Caco-2 (cell line): ENCODE measurements at places on chromosomes 13 and 19. TPM values are rescaled to one million over a fixed set of nuclear protein-coding genes. Genes with fewer than 3 reads are reported as not detected.
A peak's percentile ranks its signal among the peaks of the same experiment; 100 is the strongest.

DNA sequence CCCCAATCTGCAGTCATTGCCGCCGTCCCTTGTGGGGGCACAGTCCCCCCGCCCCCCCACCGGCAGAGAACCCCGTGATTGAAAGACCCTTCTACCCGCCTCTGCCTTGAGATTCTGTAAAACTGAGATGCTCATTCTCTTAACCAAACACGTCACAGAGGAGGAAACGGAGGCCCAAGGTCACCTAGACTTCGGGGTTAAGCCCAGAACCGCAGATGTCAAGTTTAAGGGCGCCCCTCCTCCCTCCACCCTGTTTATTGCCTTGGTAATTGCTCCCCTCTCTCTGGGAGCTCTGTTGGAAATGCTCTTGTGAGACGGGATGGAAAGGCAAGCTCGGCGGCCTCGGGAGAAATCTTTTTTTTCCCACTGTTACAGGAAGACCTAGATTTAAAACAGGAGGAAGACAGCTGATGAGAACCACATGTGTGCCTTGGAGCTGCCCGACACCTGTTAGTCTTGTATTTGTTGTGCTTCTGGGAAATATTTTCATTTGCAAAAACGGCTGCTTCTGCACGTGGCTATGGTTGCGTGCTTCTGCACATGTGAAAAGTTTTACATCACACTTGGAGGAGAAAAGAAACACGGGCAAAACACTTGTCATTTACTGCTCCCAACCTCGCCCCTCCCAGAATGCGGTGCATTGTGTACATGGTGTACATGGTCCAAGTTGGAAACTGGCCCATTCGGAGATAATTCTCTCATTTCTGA lies 1.1 kb upstream of the MED26 start:
- no peaks in the 10 kb centered on the region for H3K27me3 ChIP-seq
- H3K4me3 ChIP-seq: peak overlapping the region; percentile 97
- H3K27ac ChIP-seq: peak overlapping the region; percentile 87
- H3K36me3 ChIP-seq: peaks cover 2% of the 10 kb centered on the region

DNA sequence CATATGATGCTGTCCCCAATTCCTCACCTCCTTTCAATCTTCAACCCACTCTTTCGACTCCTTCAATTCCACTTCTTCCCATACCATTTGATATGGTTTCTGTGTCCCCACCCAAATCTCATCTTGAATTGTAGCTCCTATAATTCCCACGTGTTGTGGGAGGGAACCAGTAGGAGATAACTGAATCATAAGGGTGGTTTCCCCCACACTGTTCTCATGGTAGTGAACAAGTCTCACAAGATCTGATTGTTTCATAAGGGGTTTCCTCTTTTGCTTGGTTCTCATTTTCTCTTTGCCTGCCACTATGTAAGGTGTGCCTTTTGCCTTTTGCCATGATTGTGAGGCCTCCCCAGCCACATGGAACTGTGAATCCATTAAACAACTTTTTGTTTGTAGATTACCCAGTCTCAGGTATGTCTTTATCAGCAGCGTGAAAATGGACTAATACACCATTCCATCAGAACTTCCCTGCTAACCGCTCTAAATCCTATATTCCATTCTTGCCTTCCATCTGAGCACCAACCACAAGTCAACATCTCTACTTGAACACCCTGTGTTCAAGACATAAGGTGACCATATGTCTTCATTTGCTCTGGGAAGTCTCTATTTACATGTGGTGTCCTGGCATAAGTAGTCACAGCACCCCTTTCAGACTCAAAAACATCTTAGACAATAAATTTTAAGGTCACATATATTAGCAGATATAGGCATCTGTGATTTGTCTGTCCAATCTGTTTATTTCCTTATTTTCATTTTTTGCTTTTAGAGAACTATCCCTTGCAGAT lies 122.9 kb downstream of the TSHZ3 start:
- H3K4me1 ChIP-seq: no peaks in the 10 kb centered on the region
- no peaks in the 10 kb centered on the region for H3K36me3 ChIP-seq
- no peak overlapping the region for H3K4me3 ChIP-seq
- no peak overlapping the region for H3K27ac ChIP-seq

DNA sequence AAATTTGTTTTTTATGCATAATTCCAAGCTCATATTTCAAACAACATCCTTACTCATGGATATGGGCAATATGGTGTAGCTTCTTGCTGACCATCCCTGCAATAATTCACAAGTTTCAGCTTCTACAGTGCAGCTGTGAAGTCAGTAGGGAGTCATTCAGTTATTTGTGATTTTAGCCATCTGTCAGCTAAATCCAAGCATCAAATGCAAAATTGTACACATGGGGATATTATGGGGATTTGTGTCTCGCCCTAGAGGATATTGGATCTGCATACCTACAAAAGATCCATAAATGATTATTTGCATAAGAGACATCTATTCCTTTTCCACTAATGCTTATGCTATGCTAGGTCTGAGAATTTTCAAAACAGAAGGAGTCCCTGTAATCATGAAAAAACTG lies 217.9 kb upstream of the SLITRK5 start:
- H3K4me3 ChIP-seq: no peak overlapping the region
- H3K27ac ChIP-seq: no peak overlapping the region
- H3K4me1 ChIP-seq: no peaks in the 10 kb centered on the region
- H3K36me3 ChIP-seq: no peaks in the 10 kb centered on the region
- no peak for DNase-seq

DNA sequence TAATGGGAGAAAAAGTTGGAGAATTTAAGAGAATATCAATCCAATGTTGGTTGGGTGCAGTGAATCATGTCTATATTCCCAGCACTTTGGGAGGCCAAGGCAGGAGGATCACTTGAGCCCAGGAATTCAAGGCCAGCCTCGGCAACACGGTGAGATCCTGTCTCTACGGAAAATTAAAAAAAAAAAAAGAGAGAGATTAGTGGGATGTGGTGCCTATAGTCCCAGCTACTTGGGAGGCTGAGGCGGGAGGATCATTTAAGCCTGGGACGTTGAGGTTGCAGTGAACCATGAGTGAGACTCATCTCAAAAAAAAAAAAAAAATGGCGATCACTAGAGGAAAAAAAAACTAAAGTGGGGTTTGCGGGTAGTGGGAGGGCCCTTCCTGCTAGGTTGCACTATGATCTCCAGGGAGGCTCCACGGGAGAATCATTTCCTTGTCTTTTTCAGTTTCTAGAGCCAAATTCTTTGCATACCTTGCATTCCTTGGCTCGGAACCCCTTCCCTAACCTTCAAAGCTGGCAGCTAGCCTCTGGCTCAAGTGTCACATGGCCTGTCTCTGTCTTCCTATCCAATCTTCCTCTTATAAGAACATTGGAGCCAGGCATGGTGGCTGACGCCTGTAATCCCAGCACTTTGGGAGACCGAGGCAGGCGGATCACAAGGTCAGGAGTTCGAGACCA lies 5.8 kb upstream of the ERCC2 start:
- H3K4me1 ChIP-seq: peaks cover 17% of the 10 kb centered on the region
- H3K4me3 ChIP-seq: no peak overlapping the region
- no peaks in the 10 kb centered on the region for H3K27me3 ChIP-seq
- DNase-seq: peak; percentile 93
- H3K36me3 ChIP-seq: no peaks in the 10 kb centered on the region
- peak overlapping the region; percentile 93 for H3K27ac ChIP-seq

DNA sequence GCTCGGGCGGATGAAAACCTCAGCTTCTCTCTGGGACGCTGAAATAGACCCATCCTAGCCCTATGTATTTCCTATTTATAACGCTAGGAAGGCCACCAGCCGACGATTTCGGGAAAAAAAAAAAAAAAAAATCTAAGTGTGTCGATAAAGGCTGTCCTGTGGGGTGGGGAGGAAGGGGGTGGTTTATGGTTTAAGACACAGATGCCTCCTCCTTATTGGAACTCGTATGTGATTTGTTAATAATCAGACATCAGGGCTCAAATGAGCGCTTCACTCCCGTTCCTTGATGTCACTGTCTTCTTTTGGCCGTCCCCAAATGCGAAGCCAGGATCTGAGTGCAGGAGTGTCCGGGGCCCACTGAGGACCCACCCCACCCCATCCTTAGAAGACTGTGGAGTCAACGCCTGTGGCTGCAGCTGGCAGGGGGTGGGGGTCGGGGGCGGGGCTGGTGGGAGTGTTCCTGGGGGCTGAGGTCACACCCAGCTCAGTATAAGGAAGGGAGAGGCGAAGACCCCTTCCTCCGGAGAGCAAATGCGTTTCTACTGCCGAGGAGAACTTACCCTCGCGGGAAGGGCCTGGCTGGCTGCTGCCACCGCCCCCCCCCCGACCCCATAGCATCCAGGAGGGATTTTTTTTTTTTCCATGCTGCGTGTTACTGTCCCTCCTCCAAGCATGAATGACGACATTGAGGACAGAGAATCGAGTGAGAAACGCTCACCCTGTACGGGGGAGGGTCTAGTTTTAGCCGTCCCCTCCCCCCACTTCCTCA lies 971 bp downstream of the ATCAY start:
- H3K27me3 ChIP-seq: no peaks in the 10 kb centered on the region
- H3K4me1 ChIP-seq: no peaks in the 10 kb centered on the region
- no peaks in the 10 kb centered on the region for H3K36me3 ChIP-seq
- no peak for DNase-seq

GRCh38 chr13:57633141-57633949 lies 1.8 kb downstream of the PCDH17 start:
- no peaks in the 10 kb centered on the region for H3K4me1 ChIP-seq
- DNase-seq: no peak
- H3K27me3 ChIP-seq: no peaks in the 10 kb centered on the region
- no peak overlapping the region for H3K4me3 ChIP-seq
- H3K27ac ChIP-seq: no peak overlapping the region

DNA sequence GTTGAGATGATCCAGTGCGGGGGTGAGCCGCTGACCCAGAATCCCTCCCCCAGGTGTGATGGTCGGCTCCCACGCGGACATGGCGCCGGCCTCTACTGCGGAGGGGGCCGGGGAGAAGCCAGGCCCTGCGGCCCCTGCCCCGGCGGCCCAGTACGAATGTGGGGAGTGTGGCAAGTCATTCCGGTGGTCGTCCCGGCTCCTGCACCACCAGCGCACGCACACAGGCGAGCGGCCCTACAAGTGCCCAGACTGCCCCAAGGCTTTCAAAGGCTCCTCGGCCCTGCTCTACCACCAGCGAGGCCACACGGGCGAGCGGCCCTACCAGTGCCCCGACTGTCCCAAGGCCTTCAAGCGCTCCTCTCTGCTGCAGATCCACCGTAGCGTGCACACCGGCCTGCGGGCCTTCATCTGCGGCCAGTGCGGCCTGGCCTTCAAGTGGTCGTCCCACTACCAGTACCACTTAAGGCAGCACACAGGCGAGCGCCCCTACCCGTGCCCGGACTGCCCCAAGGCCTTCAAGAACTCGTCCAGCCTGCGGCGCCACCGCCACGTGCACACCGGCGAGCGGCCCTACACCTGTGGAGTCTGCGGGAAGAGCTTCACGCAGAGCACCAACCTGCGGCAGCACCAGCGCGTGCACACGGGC lies 3.7 kb upstream of the NAT14 start:
- H3K27me3 ChIP-seq: no peaks in the 10 kb centered on the region
- H3K4me3 ChIP-seq: no peak overlapping the region
- H3K27ac ChIP-seq: no peak overlapping the region
- H3K4me1 ChIP-seq: peaks cover 4% of the 10 kb centered on the region; the same call in 1 of the 2 replicates

- no peak for DNase-seq
- H3K4me3 ChIP-seq: no peak overlapping the region
- H3K4me1 ChIP-seq: no peaks in the 10 kb centered on the region
- H3K27ac ChIP-seq: no peak overlapping the region
- H3K27me3 ChIP-seq: no peaks in the 10 kb centered on the region
Observed at GRCh38 chr13:111483621-111483987, 163.2 kb downstream of the TEX29 start.

DNA sequence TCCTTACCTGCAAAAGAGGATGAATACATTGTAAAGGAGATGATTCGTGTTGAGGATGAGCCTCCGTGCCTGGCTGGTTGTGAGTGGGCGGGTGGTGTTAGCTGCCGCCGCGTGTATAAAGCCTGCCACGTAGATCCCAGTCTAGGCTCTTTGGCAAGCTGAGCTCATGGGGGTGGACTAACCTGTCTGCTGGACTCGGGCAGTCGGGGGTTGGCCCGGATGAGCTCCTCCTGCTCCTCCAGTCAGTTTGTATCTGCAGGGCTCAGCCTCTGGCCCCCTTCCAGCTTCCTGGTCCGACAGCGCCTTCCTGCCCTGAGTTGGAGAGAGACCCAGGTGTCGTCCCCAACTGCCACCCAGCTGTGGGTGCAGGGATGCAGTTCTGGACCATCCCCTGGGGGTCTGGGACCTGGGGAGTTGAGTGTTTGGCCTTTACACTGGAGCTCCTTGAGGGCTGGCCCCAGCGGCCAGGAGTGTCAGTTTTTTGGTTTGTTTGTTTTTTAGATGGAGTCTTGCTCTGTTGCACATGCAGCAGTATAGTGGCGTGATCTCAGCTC lies 20.9 kb downstream of the TECR start:
- H3K27me3 ChIP-seq: no peaks in the 10 kb centered on the region
- H3K4me3 ChIP-seq: no peak overlapping the region
- no peaks in the 10 kb centered on the region; the same call in 1 of the 2 replicates for H3K36me3 ChIP-seq
- DNase-seq: no peak

DNA sequence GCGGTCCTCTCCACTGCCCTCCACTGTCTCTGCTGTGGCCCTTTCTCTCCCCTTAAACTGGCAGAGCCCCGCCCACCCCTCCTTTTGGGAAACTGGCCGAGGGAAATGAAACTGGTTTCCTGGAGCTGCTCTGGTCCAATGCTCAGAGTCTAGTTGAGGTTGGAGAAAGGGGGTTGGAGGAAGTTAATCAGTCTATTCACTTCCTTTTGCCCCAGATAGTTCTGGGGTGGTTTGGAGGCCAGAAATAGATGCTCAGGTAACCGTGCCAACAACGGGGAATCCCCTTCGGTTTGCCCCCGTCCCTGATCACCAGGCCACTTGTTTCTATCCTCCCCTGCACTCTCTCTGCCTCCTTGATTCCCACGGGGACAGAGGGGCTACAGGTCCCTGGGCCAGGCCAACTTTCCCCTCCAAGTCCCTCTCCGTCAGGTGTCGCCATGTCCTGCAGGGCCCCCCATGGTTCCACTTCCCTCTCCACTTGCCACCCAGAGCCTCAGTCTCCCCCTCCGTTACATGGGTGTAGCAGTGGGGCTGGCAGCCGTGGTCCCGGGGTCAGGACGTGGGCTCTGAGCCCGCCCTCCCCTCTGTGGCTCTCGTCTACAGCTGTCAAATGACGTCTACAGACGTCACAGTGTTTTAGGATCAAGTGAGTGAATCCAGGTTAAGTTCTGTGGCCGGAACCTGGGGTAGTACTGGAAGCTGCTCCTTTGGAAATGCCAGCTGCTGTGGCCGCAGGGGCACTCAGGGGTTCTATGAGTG lies at the start of gene IL4I1:
TSS of gene IL4I1 (minus strand) at position 25 of the 759 bp plus-strand sequence. CDS start 727 bp downstream, outside the sequence.
- H3K4me1 ChIP-seq: no peaks in the 10 kb centered on the region
- DNase-seq: no peak
- no peak within 1 kb of the TSS for H3K27ac ChIP-seq
- H3K4me3 ChIP-seq: no peak within 1 kb of the TSS
- no peaks in the 10 kb centered on the region for H3K36me3 ChIP-seq

The WDR88 gene
- 0.20 and 0.37 TPM in 2 replicates for total RNA-seq

The PVR gene
- total RNA-seq: 86.5 and 93.8 TPM in 2 replicates

The MPV17L2 gene
- 14.1 and 16.6 TPM in 2 replicates for total RNA-seq

The SPRED3 gene
- total RNA-seq: 2.9 and 3.5 TPM in 2 replicates

The LILRA2 gene
- not detected in 2 replicates for total RNA-seq
